HTR-8/SVneo (cell line): ENCODE measurements at places on chromosomes 16 and 17.

DNA sequence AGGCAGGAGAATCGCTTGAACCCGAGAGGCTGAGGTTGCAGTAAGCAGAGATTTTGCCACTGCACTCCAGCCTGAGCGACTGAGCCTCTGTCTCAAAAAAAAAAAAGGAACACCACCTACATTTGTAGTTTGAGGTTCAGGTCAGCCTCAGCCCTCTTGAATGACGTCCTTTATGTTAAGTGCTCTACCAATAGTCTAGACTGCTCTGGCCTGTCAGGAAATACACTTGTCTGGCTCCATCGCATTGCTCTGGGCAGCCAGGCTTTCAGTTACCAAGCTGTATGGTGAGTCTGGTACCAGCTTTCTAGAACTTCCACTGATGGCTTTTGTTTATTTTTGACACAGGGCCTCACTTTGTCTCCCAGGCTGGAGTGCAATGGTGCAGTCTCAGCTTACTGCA is 11.4 kb downstream of the SOCS7 start:
- DNase-seq = no peak

DNA sequence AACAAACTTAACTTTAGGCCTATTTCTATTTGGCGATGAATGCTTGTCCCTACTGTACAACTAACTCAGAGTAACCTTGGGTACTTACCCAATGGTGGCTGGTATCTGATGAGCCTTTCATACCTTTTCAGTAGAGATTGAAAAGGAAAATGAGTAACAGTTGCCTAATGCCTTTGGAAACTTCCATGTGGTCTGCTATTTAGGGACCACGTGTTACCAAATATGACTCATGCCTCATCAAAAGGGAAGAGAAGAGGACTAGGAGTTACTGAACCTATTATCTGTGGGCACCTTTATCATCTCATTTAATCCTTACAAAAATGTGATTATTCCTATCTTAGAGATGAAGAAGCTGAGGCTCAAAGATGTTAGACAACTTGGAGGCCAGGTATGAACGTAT is 8.1 kb downstream of the MYOCD start:
- no peak for DNase-seq

DNA sequence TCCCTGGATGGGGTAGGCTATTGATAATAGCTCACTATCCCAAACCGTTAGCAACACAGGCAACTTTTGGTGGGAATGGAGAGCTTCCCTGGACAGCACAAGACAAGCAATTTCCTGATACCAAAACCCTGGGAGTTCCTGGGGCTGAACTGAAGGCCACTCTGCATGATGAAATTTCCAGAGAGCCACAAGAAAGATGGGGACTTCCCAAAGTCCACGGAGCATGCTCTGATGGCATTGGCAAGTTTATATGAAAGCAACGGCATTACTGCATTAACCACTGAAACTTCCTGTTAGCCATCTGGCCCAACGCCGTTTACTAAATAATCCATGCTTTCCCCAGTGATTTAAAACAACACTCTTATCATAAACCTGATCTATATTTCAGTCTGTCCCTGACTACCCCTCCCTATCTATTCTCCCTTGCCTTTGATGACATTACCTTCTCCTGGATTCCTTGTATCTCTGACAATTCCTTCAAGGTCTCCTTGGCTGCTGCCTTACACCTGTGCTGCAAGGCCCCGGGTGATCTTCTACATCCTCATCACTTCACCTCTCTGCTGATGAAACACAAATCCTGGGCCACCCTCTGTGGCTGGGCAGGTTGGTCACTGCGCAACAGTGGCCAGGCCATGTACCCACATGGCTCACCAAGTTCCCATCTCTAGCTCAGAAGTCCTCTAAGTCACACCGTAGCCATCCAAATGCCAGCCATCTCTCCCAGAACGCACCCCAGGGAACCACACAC is 108.5 kb upstream of the RCVRN start:
- no peak for DNase-seq

- no peak for DNase-seq
These were observed 35.4 kb downstream of the CDRT15 start for GRCh38 chr17:14201021-14201987.

- DNase-seq = no peak
These were observed 266.4 kb downstream of the MAF start for GRCh38 chr16:79334127-79334526.

GRCh38 chr16:12311877-12312276 is 335.3 kb downstream of the SNX29 start:
- DNase-seq = no peak

DNA sequence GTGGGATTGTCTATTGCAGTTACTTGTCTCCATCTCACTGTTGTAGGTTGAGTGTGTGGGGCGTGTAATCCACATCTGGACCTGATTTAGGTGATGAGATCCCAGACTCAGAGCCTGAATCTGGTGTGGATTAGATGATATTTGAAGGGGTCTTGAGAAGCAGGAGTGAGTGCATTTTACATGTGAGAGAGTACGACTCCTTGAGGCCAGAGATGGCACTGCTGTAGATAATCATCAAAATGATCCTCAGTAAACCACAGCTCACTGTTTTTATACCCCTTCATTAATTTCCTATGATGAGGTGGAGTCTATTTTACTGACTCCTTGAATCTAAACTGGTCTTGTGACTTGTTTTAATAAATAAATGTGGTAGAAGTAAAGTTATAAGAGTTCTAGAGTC is 732.5 kb downstream of the KCNJ2 start:
- DNase-seq = no peak

DNA sequence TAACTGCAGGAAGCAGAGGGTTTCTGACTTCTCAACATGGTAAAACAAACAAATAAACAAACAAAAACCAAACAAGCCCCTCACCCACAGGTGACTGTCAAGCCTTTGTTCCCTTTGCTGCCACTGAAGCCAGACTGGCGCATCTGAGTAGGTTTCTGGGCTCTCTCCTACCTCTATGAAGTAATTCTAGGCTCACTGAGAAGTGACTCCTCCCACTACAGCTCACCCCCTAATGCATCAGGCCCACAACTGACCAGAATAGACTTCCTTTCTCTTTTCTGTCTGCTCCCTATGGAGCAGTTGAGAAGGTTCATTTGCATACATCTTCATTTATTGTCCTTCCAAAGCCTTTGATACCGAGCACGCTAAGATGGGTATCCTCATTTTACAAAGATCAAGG is 77.0 kb upstream of the CCL2 start:
- no peak for DNase-seq

DNA sequence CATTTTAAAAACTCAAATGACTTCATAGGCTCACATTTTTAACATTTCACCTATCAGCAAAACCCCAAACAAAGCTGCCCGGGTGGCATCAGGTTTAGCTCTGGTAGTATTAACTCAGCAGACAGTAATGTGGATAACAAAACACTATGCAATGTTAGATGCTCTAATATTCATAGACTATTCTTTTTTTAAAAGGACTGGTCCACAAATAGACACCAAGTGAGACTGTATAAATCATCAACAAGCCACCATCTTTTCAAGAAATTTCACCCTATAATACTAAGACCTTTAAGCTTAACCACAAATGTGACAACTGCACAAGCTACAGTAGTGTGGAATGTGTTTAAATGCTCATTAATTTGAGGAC is 20.2 kb downstream of the SNN start:
- no peak for DNase-seq

- DNase-seq = no peak
These were observed 48.3 kb upstream of the AXIN2 start for GRCh38 chr17:65609749-65610148.

GRCh38 chr16:5557966-5558365 is 460.4 kb upstream of the EEF2KMT start:
- no peak for DNase-seq

GRCh38 chr17:43040655-43041054 is 15.6 kb downstream of the RND2 start:
- no peak for DNase-seq

- DNase-seq = no peak
These were observed 295.4 kb downstream of the TOX3 start for GRCh38 chr16:52251495-52251894.

DNA sequence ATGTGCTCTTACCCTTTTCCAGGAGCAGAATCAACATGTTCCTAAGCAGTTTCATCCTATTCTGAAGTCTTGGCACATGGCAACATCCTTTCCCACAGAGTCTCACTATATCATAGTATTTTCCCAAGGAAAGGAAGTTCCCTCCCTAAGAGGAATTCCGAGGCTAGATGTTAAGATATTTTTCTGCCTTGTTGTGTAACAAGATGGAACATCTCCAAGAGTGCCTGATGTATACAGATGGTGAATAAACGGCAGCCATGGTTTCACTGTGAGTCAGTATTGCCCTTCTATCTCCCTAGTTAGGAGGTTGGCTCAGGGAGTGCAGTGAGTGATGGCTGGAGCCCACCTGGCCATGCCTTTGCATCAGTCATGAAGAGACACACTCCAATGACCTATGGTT is 48.2 kb downstream of the SPACA3 start:
- no peak for DNase-seq

DNA sequence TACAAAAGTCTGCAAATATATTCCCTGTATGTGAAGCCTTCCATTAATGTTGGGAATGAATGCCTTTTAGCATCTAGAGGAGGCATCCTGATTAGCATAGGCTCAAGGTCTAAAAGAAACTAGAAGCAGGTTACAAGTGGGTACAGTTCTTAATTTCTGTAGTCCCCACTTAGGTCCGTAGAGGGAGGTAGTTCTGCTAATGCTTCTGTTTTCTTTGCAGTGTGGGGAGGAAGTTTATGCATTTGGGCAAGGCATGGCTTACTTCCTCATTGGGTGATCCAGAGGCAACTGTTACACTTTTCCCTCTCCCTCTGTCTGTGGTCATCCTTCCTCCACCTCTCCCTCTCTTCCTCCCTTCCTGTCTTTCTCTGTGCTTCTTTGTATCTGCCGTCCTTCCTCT is 108.4 kb upstream of the ZKSCAN2 start:
- DNase-seq = no peak

- no peak for DNase-seq
These were observed 100.2 kb upstream of the SDK2 start for GRCh38 chr17:73744411-73744810.

DNA sequence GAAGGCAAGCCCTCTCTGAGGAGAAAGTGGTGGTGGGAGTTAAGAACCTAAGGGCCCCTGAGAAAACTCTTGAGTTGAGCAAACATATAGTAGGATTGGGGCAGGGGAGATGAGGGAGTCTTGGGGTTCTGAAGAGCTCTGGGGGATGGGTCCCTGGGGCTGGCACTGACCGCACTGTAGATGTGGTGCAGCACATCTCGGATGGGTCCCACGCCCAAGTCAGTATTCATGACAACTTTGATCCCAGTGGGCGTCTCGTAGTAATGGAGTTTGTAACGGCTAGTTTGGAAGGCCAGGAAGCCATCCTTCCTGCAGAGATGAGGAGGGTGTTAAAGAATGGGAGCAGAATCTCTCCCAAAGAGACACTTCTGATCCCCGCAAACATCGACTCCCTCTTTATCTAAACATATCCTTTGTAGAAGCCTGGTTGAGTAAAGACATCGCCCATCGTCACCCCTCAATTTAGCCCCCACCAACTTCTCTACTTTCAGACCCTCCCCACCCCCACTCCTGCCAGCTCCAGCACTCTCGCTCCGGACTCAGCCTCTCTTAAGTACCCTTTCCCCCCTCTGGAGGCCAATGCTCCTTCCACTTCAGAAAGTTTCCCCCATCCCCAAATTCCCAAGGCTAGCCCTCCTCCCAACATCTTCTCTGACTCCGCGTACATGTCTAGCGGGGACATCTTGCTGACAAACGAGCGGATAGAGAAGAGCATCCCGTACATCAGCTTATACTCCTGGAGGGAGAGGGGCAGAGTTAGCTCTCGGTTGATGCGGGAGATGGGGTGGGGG is 710 bp downstream of the TRAPPC1 start:
- no peak for DNase-seq

DNA sequence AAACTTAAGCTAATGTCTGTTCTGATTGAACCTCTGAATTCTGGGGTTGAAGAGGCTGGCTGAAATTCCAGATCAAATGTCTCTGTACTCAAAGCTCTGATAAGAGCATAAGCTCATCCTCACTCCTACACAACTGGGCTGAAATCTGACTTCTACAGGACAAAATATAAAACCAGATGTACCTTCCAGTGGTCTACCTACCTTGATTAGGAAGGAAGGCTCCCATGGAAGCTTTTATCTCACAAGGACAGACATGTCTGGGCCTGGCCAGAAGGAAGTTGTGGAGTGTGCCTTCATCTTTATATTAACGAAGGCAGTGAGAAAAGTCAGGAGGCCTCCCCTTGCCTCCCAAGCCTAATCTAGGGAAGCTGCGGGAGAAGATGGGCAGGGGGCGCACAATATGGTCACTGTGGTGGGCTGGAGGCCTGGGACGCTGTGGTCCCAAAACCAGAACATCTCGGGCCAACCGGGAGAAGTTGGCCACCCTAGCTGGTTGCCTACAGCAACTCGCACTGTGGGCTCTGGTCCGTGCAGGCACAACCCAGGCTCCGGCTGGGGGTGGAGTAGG is 55.6 kb upstream of the LRRC37A3 start:
- no peak for DNase-seq

DNA sequence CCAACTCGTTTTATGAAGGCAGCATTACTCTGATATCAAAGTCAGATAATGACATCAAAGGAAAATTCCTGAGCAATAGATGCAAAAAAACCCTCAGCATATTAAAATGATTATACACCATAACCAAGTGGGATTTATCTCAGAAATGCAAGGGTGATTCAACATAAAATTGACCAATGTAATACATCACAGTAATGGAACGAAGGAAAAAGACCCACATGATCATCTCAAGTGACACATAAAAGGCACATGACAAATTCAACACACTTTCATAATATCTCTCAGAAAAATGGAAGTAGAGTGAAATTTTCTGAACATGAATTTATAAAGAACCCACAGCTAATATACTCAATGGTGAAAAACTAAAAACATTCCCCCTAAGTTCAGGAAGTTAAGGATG is 118.8 kb downstream of the ITFG1 start:
- DNase-seq = no peak

- DNase-seq = no peak
These were observed 37.3 kb upstream of the PHOSPHO1 start for GRCh38 chr17:49267912-49268311.

DNA sequence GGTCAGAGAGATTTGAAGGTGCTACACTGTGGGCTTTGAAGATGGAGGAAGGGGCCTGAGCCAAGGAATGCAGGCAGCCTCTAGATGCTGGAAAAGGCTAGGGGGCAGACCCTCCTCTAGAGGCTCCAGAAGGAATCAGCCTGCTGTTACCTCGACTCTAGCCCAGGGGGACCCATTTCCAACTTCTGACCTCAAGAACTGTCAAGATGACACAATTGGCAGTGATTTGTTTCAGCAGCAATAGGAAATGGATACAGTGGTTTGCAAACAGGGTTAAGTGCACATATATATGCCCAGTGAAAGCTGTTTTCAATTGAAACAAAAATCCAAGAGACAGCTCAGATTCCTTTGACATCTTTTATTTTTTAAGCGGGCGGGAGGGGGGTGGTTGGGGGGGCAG is 3.7 kb upstream of the ZDHHC1 start:
- DNase-seq = no peak
